ENCODE measurements at places on chromosomes 7 and 10. TPM values are rescaled to one million over a fixed set of nuclear protein-coding genes. Genes with fewer than 3 reads are reported as not detected.
A peak's percentile ranks its signal among the peaks of the same experiment; 100 is the strongest.

Gene OPALIN
- not detected for total RNA-seq

Gene ADRA2A
- not detected for total RNA-seq

Gene EBLN1
- not detected for total RNA-seq

Gene HABP2
- total RNA-seq = 0.27 TPM

Gene TOMM7
- total RNA-seq = 79.0 TPM

Gene CALCR
- total RNA-seq = not detected

Gene CPA4
- not detected for total RNA-seq

DNA sequence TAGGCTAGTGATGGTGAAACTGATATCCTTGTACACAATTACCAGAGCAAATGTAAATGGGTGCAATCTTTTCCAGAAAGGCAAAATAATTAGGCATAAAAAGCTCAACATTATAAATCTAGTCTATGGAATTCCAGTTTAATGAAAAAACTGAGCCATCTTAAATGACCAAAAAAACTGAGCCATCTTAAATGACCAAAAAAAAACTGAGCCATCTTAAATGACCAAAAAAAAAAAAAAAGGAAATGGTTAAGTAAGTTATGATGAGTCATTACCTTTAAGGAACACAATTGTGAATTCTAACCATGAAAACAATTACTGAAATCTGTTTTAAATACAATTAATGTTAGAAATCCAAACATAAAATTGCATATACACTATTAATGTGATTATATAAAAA, 25.3 kb downstream of the USP6NL start:
- no peak overlapping the region for H3K27ac ChIP-seq
- no peaks in the 10 kb centered on the region for H3K36me3 ChIP-seq
- H3K4me3 ChIP-seq = no peak overlapping the region
- no peak for DNase-seq
- no peaks in the 10 kb centered on the region for H3K27me3 ChIP-seq

- H3K4me1 ChIP-seq = no peaks in the 10 kb centered on the region
- H3K36me3 ChIP-seq = no peaks in the 10 kb centered on the region
- H3K27me3 ChIP-seq = no peaks in the 10 kb centered on the region
- no peak overlapping the region for H3K4me3 ChIP-seq
- H3K27ac ChIP-seq = no peak overlapping the region
Observed at GRCh38 chr10:117997673-117998072, 49.1 kb downstream of the RAB11FIP2 start.

DNA sequence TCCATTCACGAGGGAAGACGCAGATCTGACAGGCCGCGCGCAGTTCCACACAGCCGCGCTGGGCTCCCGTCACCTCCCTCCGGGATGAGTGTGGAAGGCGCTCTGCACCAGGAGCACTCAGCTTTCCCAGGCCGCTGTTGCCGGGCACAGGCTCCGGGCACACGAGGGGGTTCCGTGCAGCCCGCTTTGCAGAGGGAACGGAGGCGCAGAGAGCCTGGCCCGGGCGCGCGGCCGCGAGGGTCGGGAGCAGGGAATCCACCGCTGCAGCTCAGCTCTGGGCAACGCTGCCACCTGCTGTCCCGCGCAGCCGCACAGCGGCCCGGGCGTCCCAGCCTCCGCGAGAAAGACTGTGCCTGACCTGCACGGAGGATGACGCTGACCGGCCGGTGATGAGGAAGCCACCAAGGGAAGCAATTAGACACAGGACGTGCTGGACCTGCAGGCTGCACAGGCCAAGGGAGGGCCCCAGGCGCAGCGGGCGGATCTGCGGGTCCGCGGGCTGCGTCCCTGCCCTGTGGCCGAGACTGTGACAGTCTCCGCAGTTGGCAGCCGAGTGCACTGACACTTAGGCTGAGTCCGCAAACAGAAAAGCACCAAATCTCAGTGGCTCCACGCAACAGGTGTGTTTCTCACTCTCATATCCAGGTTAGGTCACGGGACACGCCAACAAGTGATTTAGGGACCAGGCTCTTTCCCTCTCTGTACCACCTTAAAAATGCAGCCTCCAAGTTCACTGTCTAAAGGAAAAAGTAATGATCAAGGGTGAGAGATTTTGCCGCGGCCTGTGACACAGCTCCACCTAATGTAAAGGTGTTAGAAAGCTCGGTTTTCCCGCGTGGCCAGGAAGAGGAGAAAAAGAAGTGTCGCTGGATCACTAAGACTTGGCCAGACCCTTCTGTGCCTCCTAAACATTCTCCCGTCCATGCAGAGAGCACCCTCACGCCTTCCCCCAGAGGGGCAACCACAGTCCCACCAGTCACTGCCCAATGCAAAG, 94.5 kb downstream of the SEC61G start:
- H3K4me1 ChIP-seq = peaks cover 9% of the 10 kb centered on the region
- no peak for DNase-seq
- H3K36me3 ChIP-seq = no peaks in the 10 kb centered on the region
- H3K27ac ChIP-seq = no peak overlapping the region
- H3K4me3 ChIP-seq = peak overlapping the region; percentile 6

GRCh38 chr10:48934672-48935501, 4.8 kb downstream of the LRRC18 start:
- H3K36me3 ChIP-seq = no peaks in the 10 kb centered on the region
- H3K4me3 ChIP-seq = no peak overlapping the region
- no peaks in the 10 kb centered on the region for H3K27me3 ChIP-seq
- DNase-seq = no peak
- no peaks in the 10 kb centered on the region for H3K4me1 ChIP-seq

DNA sequence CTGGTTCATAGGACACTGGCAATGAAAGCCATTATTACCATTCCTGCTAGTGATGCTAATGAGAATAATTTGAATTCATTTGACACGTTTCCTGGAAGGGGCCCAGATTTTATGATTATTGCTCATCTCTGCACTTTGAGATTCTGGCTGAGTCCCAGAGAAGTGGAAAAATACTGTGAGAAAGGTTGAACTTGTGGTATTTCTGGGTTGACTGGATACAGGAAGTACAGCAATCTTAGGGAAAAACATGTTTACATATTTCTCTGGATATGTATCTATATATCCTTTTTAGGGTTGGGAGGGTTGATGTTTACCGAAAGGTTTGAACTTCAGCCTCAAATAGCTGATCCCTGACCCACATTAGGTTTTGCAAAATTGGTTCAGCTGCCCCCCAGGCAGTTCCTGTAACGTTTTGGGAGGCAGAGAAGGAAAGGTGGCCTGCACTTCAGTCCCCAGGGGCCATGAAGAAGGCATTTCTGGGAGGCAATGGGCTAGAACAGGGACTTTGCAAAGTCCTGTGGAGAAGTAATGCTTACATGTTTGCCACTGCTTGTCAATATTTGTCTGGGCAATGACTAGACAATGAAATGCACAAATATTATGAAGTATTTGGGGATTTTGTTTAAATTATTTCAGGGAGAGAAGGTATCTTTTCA, 253.7 kb upstream of the PITRM1 start:
- H3K4me3 ChIP-seq = no peak overlapping the region
- DNase-seq = no peak
- no peaks in the 10 kb centered on the region for H3K4me1 ChIP-seq
- H3K27me3 ChIP-seq = no peaks in the 10 kb centered on the region
- no peaks in the 10 kb centered on the region for H3K36me3 ChIP-seq

DNA sequence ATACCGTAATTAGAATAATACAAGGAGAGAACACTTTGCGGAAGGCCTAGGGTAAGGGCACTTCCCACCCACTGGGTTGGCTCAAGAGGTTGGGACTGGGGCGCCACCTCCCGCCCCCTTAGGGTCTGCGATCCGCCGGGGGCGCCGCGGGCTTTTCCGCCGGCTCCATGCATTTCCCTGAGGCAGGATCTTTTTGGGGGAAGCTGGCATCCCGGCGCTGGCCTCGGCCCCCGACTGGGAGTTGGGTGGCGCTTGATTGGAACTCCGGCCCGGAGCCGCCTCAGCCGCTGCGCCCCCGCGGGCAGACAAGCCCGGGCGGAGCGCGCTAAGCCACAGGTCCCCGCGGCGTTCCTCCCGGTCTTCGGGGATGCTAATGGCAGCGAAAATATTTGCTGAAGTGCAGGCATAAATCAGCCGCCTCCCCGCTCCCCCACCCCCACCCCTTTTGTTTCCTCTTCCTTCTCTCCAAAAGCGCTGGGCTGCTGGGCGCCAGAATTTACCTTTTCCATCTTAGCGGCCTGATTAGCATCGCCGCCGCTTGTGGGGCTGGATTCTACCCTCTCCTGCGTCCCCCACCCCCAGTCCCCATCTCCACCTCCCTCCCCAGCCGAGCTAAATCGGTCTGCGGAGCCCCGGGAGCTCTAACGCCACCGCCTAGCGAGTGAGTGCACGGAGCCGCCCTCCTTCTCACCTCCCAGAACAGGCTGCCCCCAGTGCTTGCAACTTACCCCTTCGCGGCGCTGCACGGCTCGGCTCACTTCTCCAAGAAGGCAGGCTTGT, 5.1 kb downstream of the UNC5B start:
- no peaks in the 10 kb centered on the region for H3K4me1 ChIP-seq
- DNase-seq = peak; percentile 52
- peak overlapping the region; percentile 53 for H3K4me3 ChIP-seq
- no peaks in the 10 kb centered on the region for H3K27me3 ChIP-seq
- H3K27ac ChIP-seq = peak overlapping the region; percentile 21
- H3K36me3 ChIP-seq = no peaks in the 10 kb centered on the region

- no peak for DNase-seq
- no peaks in the 10 kb centered on the region for H3K27me3 ChIP-seq
- no peaks in the 10 kb centered on the region for H3K36me3 ChIP-seq
- H3K4me1 ChIP-seq = no peaks in the 10 kb centered on the region
Observed at GRCh38 chr10:89403043-89403442, 10.6 kb downstream of the IFIT1 start.

GRCh38 chr10:44929356-44930255, 18.5 kb downstream of the TMEM72 start:
- no peaks in the 10 kb centered on the region for H3K4me1 ChIP-seq
- peak; percentile 11 for DNase-seq

DNA sequence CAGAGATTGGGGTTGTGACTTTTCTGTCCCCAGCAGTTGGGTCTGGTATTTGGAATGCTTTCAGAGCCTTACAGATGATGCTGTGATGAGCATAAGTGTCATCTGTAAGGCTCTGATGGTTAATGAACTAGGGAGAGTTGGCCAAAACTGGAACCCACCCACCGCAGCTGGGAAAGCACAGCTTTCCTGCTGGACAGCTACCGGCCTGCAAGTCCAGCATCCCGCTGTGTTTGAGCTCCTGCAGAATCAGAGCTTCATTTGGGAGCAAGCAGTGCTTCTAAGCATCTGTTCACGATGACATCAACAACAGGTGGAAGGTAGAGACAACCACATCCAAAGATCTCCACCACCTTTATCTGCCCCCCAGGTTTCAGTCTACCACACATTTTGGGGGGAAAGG, 11.7 kb downstream of the UCN3 start:
- no peak overlapping the region for H3K4me3 ChIP-seq
- no peak for DNase-seq
- no peaks in the 10 kb centered on the region for H3K36me3 ChIP-seq
- no peak overlapping the region for H3K27ac ChIP-seq

DNA sequence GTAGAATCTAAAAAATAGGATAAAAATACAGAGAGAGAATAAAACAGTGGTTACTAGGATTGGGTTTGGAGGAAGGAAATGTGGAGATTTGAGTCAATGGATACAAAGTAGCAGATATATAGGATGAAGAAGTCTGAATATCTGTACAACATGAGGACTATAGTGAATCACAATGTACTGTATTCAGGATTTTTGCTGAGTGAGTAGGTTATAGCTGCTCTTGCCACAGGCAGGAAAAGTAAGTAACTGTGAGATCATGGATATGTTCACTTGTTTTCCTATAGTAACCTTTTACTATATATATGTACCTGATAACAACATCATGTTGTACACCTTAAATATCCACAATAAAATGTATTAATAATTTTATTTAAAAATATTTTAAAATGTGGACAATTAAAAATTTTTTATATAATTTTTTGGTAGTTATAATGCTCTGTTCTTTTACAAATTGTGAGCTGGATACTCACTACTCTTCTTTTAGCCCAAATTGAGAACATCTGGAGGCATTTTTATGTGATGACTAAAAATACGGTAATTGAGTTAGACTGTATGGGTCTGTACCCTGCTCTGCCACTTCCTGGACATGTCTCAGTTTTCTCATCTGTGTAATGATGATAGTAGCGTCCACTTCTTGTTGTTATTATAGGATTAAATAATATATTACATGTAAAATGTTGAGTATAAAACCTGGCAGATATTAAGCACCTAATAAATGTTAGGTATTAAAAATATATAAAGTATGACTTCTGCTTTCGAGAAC, 439.1 kb downstream of the AUTS2 start:
- H3K4me3 ChIP-seq = no peak overlapping the region
- H3K4me1 ChIP-seq = no peaks in the 10 kb centered on the region
- no peaks in the 10 kb centered on the region for H3K36me3 ChIP-seq
- H3K27ac ChIP-seq = no peak overlapping the region
- DNase-seq = no peak

- no peak overlapping the region for H3K4me3 ChIP-seq
- no peaks in the 10 kb centered on the region for H3K36me3 ChIP-seq
- H3K4me1 ChIP-seq = no peaks in the 10 kb centered on the region
- no peak for DNase-seq
- H3K27ac ChIP-seq = no peak overlapping the region
Observed at GRCh38 chr7:108860615-108861014, 290.9 kb downstream of the DNAJB9 start.

DNA sequence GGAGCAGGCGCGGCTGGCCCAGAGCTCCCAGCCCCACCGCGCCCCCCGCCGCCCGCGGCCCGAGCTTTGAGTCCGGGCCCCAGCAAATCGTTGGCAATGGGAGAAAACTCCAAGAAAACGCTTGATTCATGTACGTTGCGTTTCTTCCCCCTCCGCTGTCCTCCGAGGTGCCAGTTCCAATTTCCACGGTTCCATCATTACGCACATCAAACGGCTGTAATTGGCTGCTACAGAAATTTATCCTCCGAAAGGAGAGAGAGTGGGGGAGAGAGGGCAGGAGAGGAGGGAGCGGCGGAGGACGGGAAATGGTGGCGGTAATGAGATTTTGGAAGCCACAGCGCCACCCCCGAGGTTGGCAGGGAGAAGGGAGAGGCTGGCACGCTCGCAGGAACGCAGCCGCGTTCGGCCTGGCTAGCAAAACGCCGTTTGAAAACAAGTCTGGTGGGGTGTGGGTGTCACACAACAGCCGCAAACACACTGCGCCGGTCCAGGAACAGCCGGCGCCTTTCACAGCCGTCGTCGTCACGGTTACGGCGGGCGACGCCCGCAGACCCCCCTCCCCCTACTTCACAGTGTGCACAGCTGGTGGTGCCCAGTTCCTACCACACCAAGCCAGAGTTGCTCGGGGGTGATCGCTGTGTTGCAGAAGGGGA, 57.5 kb downstream of the UNCX start:
- H3K36me3 ChIP-seq = no peaks in the 10 kb centered on the region
- no peaks in the 10 kb centered on the region for H3K27me3 ChIP-seq
- H3K4me1 ChIP-seq = no peaks in the 10 kb centered on the region
- peak overlapping the region; percentile 36 for H3K4me3 ChIP-seq

GRCh38 chr10:72981028-72981881, 26.6 kb upstream of the PLA2G12B start:
- H3K4me1 ChIP-seq = no peaks in the 10 kb centered on the region
- no peak overlapping the region for H3K27ac ChIP-seq
- no peaks in the 10 kb centered on the region for H3K36me3 ChIP-seq
- no peaks in the 10 kb centered on the region for H3K27me3 ChIP-seq
- DNase-seq = no peak
